HCT116 (cell line): ENCODE measurements at places on chromosomes 13 and 19. TPM values are rescaled to one million over a fixed set of nuclear protein-coding genes. Genes with fewer than 3 reads are reported as not detected.

- H3K36me3 ChIP-seq, result no peaks in the 10 kb centered on the region
- H3K4me1 ChIP-seq, result no peaks in the 10 kb centered on the region
- no peak overlapping the region for H3K27ac ChIP-seq
Observed at GRCh38 chr13:109481040-109481439, 305.3 kb downstream of the IRS2 start.

GRCh38 chr13:97566907-97567306 lies 132.9 kb downstream of the RAP2A start:
- no peaks in the 10 kb centered on the region for H3K27me3 ChIP-seq
- peaks cover 16% of the 10 kb centered on the region for H3K4me1 ChIP-seq
- H3K36me3 ChIP-seq, result no peaks in the 10 kb centered on the region
- no peak overlapping the region for H3K4me3 ChIP-seq
- H3K27ac ChIP-seq, result no peak overlapping the region
- DNase-seq, result no peak

GRCh38 chr19:48967346-48968178 lies 2.5 kb downstream of the FTL start:
- peaks cover 3% of the 10 kb centered on the region; the same call in 1 of the 2 replicates for H3K36me3 ChIP-seq
- peak overlapping the region; percentile 75 for H3K27ac ChIP-seq
- peaks cover 46% of the 10 kb centered on the region for H3K4me1 ChIP-seq
- no peak for DNase-seq
- no peaks in the 10 kb centered on the region for H3K27me3 ChIP-seq

DNA sequence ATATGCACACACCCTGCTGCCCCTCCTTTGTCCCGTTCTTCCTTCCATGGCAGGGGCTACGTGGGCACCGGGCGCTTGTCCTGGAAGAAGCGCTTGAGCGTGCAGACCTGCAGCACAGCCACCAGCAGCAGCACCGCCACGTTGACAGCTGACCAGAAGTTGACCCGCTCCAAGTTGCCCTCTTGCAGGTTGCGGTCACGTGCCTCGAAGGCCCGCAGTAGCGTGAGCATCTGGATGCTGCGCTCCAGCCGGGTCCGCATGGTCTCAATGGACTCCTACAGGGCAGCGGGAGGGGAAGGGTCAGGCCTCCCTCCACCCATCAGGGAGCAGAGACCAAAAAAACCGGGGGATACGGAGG lies 3.1 kb downstream of the TMED1 start:
- peaks cover 22% of the 10 kb centered on the region for H3K4me1 ChIP-seq
- no peak overlapping the region for H3K4me3 ChIP-seq
- no peak for DNase-seq
- H3K36me3 ChIP-seq, result peaks cover 9% of the 10 kb centered on the region; the same call in 1 of the 2 replicates
- no peak overlapping the region for H3K27ac ChIP-seq

- no peak overlapping the region for H3K4me3 ChIP-seq
- no peak for DNase-seq
- no peaks in the 10 kb centered on the region; the same call in none of the 2 replicates for H3K36me3 ChIP-seq
Observed at GRCh38 chr13:97348569-97349100, 85.3 kb upstream of the RAP2A start.

GRCh38 chr19:35088131-35088913 lies 27.3 kb upstream of the FXYD3 start:
- no peak overlapping the region for H3K27ac ChIP-seq
- no peaks in the 10 kb centered on the region for H3K36me3 ChIP-seq
- DNase-seq, result no peak
- H3K4me3 ChIP-seq, result no peak overlapping the region
- no peaks in the 10 kb centered on the region for H3K4me1 ChIP-seq
- no peaks in the 10 kb centered on the region for H3K27me3 ChIP-seq

The ATP11A gene
- total RNA-seq, result 80.4 TPM

The KLK2 gene
- total RNA-seq, result not detected

The ZNF160 gene
- total RNA-seq, result 14.9 TPM
